ENCODE measurements at places on chromosomes 1 and 21.

DNA sequence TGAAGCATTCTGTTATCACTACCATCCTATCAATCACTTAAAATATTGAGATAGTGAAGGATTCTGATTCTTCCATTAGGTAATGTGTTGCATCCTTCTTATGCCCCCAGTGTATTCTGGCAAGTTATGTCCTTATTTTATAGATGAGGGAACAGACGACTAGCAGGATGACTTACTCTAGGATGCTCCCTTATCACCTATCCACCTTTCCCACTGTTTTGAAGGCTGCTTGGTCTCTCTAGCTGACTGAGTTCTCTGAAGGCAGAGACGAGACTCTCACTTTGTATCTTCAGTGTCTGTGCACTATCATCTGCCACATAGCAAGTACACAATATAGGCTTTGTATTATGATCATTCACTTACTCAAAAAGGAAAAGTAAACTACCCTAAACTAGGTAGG is 4.0 kb downstream of the GLUL start:
- DNase-seq, result no peak

GRCh38 chr21:37944496-37944895 is 28.2 kb upstream of the KCNJ6 start:
- DNase-seq, result no peak

GRCh38 chr1:11147197-11147770 is 41.9 kb upstream of the ANGPTL7 start:
- DNase-seq, result no peak

GRCh38 chr1:5611851-5612250 is 380.4 kb downstream of the NPHP4 start:
- DNase-seq, result no peak

DNA sequence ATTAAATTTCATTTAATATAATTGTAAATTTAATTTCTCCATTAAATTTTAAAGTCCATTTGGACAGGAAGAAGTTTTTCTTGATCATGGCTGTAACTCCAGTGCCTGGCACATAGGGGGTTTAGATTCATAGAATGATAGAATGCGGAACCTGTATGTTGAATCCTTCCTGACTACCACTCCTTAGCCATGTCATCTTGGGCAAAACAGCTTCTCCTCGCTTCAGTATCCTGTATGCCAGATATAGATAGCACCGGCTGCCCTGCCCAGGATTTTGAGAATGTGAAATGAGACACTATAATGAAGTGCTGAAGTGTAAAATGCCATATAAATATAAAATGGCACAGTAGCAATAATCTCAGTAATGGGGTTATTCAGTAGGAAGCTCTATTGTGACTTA is 6.4 kb downstream of the DYRK1A start:
- no peak for DNase-seq

- DNase-seq, result no peak
Observed at GRCh38 chr1:17551755-17552234, 12.3 kb downstream of the ARHGEF10L start.

DNA sequence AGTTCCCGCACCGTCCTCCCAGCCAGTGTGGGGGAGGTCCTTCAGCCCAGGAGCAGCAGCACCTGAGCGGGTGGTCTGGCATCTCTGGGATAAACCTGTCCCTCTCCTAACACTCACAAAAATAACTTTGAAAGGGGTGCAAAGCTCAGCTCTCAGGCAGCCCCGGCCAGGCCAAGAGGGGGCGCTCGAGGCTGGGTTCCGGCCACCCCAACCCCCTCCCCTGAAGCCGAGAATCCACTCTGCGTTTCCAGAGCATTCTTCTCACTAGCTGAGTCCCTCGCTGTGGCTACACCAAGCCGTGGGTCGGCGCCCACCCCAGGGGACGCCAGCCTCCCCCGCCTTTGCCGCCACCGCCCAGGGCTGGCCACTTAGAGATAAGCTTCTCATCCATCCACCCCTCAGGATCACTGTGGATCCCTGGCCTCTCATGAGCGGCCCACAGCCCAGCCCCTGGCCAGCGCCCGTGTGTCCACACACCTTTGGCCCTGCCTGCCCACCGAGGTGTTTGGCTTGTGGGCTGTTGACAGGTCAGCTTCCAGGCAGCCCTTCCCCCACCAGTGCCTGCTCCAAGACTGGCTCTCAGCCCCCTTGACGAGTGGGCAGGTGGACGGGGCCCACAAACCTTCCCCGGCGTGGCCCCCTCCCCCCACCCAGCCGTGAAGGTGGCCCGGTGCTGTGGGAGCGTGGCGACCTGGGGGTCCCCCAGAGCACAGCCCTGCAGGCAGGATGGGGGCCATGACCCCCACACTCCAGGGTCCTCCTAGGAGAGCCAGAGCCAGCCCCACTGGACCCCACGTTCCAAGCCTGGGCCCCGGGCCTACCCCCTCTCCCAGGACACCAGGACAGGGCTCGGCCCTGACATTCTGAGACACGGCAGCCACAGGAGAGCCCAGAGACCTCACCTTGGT is 1.9 kb downstream of the FTCD start:
- DNase-seq, result no peak

GRCh38 chr21:45575993-45576837 is 34.0 kb upstream of the SLC19A1 start:
- DNase-seq, result no peak

All from activated CD4-positive, alpha-beta T cell treated with anti-CD3 and anti-CD28 coated beads for 24 hours (primary cell).